ENCODE measurements at places on chromosomes 6 and 20.

DNA sequence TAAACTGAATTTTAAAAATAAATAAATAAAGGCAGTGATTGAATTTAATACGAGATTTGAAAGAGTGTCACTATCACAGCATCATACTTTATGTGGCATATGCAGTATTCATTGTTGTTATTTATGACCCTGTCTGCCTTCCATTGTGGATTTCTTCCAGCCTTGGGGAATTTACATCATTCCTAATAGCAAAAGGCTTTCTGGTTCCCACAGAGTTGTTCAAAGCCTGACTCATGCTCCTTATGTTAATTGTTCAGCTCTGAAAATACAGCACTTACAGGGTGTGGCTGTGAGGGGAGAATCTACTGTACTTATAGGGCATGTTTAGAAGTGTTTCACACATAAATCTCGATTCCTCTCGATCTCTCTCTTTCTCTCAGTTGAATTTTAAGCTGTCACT, 54.4 kb downstream of the JAG1 start:
- no peak for DNase-seq

DNA sequence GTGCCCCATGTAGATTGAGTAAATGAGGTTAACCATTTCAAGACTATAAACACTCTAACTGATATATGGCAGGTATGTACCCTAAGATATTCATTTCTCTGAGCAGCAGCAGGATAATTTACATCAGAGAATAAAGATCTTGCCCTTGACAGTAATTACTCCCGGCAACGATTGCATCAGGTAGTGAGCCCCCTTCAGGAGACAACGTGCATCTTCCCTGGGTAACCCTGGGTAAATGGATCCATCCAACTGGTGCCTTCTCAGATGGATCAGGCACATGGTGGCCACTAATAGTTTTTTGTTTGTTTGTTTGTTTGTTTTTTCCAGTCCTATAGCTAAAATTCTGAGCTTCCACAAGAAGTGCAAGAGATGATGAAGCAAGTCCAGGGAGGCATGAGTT, 469.4 kb upstream of the SLC35B3 start:
- no peak for DNase-seq

DNA sequence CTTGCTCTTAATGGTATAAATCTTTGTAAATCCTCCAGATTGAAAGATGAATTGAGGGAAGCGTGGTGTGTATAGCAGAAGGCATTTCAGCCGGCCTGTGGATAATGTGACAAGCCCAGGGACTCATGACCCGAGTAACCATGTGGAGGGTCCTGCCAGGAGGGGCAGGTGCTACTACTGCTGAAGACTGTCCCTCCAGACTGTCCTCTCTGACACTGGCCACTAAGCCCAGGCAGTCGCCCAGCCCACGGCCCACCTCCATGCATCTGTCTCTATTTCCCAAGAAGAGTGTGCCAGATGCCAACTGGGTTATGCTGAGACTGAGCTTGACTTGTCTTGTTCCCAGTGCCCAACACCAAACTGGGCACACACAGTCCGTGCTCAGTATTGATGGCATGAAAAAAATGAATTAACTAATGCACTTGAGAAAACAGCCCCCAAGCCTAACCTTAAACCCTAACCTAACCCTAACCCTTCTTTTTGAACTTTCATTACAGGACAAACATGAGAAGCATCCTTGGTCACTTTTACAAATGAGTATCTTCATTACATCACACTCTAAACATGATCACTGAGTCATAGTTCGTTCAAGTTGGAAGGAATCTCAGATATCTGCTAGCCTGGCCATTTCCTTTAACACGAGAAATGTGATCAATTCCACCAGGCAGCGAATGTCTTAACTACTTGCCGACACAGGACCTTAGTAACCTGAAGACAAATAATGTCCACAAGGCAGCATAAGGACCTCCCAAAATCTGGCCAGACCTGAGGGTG, 182.2 kb upstream of the RREB1 start:
- DNase-seq: no peak

GRCh38 chr6:166949528-166950442, 6.6 kb downstream of the RNASET2 start:
- no peak for DNase-seq

- no peak for DNase-seq
These were observed 43.2 kb upstream of the SRF start for GRCh38 chr6:43127877-43128276.

Data from CD4-positive, alpha-beta T cell treated with Interleukin-12 subunit alpha and Interleukin-12 subunit beta, for 1 hour (primary cell).